Endodermal cell (in vitro differentiated cells): ENCODE measurements at places on chromosomes 6 and 20. TPM values are rescaled to one million over a fixed set of nuclear protein-coding genes. Genes with fewer than 3 reads are reported as not detected.

DNA sequence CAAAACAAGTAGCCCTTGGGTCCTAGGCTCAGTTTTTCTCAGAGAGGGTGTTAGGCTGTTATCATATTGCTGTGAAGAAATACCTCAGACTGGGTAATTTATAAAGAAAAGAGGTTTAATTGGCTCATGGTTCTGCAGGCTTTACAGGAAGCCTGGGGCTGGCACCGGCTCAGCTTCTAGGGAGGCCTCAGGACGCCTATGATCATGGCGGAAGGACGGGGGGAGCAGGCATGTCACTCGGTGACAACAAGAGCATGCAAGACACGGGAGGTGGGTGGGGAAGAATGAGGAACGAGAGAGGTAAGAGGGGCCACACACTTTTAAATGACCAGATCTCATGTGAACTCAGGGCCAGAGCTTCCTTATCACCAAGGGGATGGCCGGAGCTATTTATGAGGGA, 26.9 kb downstream of the CDH26 start:
- no peak for DNase-seq

DNA sequence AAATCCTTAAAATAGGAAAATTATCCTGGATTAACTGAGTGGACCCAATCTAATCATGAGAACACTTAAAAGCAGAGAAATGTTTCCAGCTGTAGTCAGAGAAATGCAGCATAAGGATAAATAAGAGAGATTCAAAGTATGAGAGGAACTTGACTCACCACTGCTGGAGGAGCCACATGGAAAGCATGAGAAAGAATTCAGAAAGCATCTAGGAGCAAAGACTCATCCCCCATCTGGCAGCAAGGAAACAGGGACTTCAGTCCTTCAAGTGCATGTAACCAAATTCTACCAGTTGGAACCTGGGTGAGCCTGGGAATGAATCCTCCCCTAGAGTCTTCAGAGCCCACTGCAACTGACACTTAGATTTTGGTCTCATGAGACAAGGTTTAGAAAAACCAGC, 33.7 kb downstream of the RNF146 start:
- DNase-seq: peak; percentile 66

DNA sequence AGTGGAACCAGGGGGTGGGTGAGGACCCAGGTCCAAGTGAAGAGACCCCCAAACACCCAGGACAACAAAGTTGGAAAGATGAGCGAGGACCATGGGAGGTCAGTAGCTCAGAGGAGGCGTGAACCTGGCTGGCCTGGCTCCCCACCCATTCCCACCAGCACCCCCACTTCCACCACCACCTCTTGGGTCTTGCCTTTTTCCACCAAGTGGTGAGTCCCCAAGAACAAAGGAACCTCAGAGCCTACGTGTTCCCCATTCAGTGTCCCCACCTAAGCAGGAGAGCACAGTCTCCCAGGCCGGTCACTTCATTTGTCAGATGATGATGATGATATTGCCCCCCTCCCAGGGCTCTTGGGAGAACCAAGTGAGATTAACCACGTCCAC, 531 bp upstream of the VWA7 start:
- no peak for DNase-seq

GRCh38 chr6:36418558-36418957, 24.1 kb downstream of the PXT1 start:
- DNase-seq: no peak

DNA sequence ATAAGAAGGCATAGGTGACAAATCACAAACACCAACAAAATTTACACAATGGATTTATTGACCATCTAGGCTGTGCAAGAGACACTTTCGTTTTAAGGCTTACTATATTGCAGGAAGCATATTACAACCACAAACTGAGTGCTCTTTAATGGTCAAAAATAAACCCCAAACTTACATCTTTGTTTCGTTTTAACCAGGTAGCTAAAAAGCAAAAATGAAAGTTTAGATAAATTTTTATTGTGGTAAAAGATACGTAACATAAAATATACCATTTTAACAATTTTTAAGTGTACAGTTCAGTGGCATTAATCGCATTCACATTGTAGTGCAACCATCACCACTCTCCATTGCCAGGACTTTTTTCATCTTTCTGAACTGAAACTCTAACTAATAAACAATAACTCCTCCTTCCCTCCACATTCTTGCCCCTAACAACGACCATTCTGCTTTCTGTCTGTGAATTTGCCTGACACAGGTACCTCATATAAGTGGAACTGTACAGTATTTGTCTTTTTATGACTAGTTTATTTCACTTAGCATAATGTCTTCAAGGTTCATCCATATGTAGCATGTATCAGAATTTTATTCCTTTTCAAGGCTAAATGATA, 32.3 kb upstream of the DUSP22 start:
- no peak for DNase-seq

- no peak for DNase-seq
Measured at GRCh38 chr20:43631598-43631997, 35.3 kb upstream of the MYBL2 start.

- no peak for DNase-seq
Measured at GRCh38 chr6:149231778-149232177, 85.7 kb upstream of the TAB2 start.

GRCh38 chr6:129643968-129644367, 66.0 kb downstream of the ARHGAP18 start:
- peak; percentile 57 for DNase-seq

GRCh38 chr20:1890469-1891262, 4.5 kb upstream of the SIRPA start:
- no peak for DNase-seq

- DNase-seq: no peak
Measured at GRCh38 chr6:44464527-44465310, 77.2 kb downstream of the CDC5L start.

GRCh38 chr20:6700563-6701329, 66.7 kb upstream of the BMP2 start:
- DNase-seq: no peak

GRCh38 chr6:90194371-90194841, 102.2 kb downstream of the BACH2 start:
- DNase-seq: no peak

GRCh38 chr6:118197539-118197938, 290.5 kb downstream of the SLC35F1 start:
- DNase-seq: peak; percentile 58

DNA sequence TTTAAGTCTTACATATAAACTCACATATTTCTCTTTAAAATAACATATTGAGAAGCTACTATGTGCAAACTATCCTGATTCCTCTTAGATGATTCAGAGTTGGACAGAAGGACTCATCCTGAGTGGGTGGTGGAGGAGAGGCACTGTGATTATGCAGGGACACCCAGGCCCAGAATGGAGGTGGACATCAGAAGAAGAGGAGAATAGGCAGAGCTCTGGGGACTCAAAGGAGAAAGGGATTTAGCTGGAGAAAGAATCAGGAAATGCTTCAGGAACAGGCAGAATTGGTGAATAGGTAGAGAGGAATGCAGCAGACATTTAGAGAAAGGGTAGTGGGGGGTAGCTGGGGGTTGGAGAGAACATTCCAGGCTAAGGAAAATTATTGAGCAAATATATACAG, 17.4 kb downstream of the RCAN2 start:
- DNase-seq: no peak

DNA sequence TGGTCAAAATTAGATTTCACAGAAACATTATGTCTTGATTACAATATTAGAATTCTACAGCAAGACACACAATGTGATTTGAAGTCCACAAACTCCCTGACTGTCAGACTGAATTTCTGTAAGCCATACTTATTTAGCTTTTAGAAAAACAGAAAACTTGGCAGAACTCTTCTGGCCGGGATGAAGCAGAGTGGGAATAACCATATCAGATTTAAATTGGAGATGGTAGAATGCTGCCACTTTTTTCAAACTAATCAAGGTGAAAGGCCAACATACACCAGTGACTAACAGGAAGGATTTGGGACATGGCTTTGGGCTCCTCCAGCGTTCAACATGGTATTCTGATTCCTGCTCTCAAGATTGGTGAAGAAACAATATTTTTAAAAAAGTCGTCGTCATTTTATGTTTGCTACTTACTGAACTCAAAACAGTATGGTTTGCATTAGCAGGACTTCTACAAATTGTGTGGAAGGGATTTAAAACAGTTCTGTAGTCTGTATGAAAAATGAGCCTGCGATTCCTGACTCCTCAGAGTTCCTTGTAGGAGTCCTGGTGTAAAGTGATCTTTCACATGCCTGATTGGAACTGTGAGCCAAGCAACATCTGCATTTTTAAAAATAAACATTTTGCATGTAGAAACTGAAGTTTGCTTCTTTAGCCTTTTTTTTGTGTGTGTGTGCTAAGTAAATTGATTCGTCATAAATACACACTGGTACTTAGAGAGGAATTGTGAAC, 297.9 kb upstream of the SOX4 start:
- no peak for DNase-seq

TMEM244 gene
- total RNA-seq: not detected in 3 replicates

PFDN4 gene
- total RNA-seq: 72.7 and 77.5 TPM in 2 replicates

ANGPT4 gene
- 0.14 to 0.31 TPM (median 0.25 TPM) in 3 replicates for total RNA-seq

BTN1A1 gene
- total RNA-seq: 0.11 TPM in 1 of 3 replicates, not detected in the others
